Stimulated activated CD8-positive, alpha-beta memory T cell treated with anti-CD3 and anti-CD28 coated beads, Interleukin-4, amount 100 ng/mL, for 48 hours (primary cell): ENCODE measurements at places on chromosomes 13 and 19.

DNA sequence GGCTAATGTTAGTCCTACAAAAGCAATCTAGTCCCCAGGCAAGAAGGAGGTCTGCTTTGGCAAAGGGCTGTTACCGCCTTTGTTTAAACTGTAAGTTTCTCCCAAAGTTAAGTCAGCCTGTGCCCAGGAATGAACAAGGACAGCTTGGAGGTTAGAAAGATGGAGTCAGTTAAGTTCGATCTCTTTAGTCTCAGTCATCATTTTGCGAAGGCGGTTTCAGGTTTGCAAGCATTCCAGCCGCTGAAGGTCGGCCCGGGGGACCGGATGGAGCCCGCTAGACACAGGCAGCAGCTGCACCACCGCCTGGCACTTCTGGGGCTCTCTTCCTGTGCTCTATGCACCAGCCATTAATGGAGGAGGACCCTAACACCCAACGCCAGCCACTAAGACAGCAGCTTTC lies 91.3 kb downstream of the STK24 start:
- DNase-seq, result no peak

DNA sequence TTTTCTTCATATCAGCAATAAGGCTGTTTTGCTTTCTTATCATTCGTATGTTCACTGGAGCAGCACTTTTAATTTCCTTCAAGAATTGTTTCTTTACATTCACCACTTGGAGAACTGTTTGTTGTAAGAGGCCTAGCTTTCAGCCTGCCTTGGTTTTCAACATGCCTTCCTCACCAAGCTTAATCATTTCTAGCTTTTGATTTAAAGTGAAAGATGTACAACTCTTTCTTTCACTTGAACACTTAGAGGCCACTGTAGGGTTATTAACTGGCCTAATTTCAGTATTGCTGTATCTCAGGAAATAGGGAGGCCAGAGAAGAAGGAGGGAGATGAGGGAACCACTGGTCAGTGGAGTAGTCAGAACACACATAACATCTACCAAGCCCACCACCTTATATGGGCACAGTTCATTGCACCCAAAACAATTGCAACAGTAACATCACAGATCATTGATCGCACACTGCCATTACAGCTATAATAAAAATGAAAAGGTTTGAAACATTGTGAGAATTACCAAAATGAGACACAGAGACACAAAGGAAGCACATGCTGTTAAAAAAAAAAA lies 181.4 kb upstream of the TUBA3C start:
- DNase-seq, result no peak

DNA sequence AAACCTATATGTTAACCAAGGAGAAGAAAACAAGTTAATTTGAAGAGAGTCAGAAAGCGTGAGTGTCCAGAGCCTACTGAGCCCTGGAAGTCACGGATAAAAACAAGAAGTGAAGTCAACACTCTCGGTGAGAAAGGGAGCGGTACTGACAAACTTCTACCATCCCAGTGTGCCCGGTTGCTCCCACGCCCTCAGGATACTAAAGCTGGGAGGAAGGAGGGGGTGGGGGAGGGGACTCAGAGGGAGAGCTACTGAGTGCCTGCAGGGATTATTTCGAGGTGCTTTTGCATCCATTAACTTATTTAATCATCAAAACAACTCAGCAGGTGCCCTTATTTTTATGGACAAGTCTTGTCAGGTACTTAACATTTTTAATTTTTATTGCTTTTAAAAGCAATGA lies 166.2 kb downstream of the ZIC5 start:
- no peak for DNase-seq

- no peak for DNase-seq
These were observed 38.2 kb upstream of the IGFL1 start for GRCh38 chr19:46191356-46191755.

GRCh38 chr13:94312511-94313216 lies 166.8 kb downstream of the DCT start:
- DNase-seq, result no peak

DNA sequence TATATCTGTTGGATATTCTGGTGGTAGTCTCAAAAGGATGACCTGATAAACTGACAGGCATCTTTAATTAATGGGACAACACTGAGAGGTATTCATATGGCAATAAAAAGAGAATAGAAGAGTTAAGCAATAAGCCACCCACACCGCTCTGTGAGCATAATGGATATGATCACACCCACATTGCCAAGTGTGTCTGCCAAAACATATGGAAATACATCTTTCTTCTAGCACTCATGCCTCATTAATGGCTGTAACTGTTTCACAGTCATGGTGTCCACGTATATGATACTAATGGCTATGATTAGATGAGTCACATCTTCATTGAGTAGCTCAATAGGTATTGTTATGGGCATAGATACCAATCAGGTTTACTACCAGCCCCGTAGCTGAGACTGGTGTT lies 13.1 kb downstream of the IGFL3 start:
- no peak for DNase-seq

DNA sequence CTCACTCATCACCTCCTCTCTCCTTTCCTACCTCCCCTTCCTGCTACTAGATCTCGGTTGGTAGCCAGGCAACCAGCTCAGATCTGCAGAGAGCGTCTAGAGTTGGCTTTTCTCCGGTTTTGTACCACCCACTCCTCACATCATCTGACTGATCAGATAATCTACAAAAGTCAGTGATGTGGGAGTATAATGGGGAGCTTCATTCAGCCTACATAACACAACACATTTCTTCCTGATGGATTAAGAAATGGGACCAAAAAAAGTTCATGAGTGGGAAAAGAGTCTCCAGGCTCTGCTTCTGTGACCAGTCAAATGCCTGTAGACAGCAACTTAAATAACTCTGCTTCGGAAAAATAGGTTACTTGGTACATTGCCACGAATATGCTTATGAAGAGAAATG lies 279.8 kb downstream of the DCLK1 start:
- DNase-seq, result no peak

- no peak for DNase-seq
These were observed 7.4 kb downstream of the CC2D1A start for GRCh38 chr19:13913352-13913751.

DNA sequence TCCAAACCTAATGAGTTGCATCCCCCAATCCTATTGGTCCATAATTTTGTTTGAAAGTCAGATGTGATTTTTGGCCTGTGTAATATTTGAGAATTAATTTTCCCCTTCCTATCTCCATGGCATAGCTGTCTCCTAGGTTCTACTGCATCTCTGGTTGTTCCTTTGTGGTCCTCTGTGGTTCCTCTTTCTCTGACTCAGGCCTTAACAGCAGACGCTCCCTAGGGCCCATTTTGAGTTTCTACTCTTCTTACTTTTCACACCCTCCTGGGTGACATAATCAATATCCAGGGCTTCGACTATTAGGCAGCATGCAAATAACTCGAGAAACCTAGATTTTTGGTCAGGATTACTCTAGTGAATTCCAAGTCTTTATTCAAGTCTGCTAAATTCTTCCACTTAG lies 160.7 kb downstream of the RFC3 start:
- DNase-seq, result no peak

GRCh38 chr13:98480915-98481877 lies 95.7 kb downstream of the STK24 start:
- DNase-seq, result peak; percentile 64

GRCh38 chr13:112107289-112107688 lies 40.3 kb downstream of the SOX1 start:
- no peak for DNase-seq

DNA sequence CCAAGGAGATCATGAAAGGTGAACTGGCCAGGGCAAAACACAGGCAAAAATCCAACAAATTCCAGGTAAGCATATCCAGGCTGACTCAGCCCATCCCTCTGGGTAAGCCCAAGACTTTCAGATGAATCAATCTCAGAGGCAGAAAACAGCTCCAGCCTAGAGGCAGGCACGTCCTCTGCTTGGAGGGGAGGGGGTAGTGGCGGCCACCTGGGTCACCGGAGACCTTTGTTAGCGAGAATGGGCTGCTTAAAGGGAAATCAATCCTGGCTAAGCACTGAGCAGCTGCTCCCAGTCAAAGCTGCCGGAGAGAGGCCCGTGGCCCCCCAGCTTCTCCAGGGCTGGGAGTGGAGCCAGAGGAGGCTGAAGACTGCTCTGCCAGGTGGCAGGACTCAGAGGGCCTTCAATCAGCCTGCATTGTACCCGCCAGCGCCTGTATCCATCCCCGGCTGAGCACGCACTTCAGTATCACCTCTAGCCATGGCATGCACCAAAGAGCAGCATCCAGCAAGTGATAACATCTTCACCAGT lies 48.2 kb downstream of the PIN1 start:
- DNase-seq, result no peak

DNA sequence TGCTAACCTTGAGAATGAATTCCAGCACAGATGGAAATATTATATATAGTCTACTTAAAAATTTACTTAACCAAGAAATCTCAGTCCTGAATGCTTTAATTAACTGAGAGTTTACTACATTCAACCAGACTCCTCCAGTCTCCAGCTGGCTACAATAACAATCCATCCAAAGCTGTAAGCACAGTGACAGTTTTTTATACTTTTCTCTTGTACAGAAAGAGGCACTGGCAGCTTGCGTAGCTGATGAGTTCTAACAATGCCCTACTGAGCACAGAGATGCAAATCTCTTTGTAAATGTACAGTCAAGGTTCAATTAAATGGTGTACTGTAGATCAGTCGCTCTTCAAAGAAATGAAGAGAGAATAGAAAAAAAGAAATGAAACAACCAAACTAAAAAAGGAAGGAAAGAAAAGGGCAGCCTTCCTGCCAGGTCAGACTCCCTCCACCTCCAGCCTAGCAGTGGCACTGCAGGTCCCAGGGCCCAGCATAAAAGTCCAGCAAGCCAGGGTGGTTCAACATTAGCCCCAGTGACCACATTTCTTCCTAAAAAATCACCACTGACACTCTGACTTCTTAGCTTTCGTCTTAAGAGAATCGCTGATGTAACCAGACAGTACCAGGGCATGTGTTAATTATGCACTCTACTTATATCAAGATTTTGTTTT lies 88.4 kb downstream of the SACS start:
- no peak for DNase-seq

DNA sequence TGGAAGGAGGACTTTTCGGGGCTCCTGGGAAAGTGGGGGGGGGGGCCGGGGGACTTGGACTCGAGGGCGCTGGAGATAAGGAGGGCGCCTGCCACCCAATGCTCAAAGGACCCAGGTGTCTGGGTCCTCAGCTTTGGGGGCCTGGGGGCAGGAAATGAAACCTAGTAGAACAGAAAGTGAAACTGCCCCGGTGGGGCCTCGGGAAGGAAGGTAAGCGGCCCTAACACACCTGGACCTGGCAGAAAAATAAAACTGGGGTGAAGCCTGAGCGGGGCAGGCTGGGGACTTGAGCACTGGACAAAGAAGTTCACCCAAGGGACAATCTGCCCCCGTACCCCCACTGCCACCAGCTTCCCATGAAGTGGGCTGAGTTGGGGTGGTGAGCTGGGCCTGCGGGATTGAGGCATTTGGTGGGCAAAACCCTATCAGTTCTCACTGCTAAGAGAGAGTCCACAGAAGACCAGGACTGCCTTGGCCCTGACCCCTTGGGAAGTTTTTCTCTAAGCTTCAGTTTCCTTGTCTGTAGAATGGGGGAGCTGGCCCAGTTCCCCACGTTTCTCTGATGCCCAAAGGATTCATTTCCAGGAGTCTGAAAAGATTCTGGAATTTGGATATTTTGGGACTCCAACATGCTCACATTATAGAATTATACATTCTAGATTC lies 2.3 kb downstream of the PRKD2 start:
- peak; percentile 68 for DNase-seq

- DNase-seq, result no peak
These were observed 758.7 kb downstream of the SLITRK5 start for GRCh38 chr13:88429862-88430261.

DNA sequence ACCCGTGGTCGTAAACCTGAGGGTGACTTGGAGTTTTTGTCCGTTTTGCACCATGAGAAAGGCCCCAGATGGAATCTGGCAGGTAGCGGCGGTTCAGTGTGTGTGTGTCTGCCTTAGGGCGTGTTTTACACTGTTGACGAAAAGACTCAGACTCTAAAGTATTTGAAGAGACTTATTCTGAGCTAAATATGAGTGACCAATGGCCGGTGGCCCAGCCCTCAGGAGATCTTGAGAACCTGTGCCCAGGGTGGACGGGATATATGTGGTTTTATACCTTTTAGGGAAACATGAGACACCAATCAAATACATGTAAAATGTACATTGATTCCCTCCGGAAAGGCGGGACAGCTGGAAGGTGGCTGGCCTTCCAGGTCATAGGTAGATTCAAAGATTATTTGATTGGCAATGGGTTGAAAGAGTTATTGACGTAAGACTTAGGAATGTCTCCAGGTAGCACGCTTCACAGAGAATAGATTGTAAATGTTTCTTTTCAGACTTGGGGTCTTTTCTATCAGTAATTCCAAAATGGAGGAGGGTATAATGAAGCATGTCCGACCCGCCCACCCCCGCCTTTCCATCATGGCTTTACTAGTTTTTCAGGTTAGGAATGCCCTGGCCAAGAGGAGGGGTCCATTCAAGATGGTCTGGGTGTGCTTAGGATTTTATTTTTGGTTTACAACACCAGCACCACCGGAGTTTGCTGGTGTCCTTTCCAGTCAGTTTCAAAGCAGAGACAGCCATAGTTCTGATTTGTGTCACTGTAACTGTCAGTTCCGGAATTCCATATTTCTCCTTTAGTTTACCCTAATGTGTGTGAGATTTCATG lies 1.0 kb upstream of the ZNF529 start:
- DNase-seq, result no peak

DNA sequence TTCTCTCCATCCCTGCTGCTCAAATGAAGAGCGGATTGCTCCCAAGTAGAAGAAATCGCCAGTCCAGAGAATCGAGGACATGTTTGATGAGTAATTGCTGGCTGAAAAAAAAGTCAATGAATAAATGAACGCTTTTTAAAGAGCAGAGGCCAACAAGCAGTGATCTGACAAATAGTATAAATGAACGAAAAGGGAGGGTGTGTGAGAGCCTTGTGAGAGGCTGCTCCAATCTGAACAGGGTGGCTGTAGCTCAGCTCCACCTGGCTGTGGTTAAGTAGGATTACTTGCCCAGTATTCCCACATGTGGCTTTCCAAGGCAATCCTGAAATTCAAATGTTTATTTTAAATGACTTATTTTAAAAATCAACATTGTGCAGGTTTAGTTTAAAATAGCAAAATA lies 117.1 kb downstream of the TSHZ3 start:
- DNase-seq, result no peak
